ENCODE measurements at places on chromosomes 12 and 14.

GRCh38 chr14:69133206-69134125 lies 19.5 kb downstream of the DCAF5 start:
- DNase-seq, result no peak

DNA sequence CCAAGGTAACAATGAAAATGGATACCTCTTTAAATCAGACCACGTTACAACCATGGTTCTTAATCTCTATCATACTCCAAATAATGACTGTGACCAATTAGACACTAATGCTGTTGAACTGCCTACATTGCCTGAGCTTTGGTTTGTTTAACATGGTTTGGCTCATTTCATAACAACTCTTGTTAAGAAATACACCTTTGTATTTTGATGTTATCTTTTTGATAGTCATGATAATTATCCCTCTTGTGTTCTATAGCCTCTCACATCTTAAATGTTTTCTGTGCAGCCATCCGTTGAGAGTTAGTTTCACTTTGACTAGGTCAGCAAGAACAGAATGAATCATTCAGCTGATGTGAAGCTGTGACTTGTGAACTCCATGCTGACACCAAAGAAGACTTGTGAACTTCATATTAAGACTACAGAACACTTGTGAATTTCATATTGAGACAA lies 75.5 kb upstream of the RERGL start:
- peak; percentile 31 for DNase-seq

DNA sequence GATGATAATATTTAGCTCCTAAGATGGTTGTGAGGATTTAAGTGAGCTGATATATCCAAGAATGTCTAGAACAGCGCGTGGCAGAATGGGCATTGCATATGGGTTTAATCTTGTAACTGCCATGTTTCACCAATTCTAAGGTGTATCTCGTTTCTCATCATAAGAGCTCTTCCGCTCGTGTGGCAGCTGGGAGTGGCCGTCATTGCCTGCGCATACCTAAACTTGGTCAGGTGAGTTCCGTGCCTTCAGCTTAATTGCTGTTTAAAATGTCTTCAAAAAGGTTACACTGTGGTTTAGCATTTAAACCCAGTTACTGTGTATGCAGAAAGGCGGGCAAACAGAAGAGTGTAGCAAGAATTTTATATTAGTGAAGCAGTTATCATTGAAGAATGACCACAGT lies 4.5 kb upstream of the AQP2 start:
- DNase-seq, result no peak

DNA sequence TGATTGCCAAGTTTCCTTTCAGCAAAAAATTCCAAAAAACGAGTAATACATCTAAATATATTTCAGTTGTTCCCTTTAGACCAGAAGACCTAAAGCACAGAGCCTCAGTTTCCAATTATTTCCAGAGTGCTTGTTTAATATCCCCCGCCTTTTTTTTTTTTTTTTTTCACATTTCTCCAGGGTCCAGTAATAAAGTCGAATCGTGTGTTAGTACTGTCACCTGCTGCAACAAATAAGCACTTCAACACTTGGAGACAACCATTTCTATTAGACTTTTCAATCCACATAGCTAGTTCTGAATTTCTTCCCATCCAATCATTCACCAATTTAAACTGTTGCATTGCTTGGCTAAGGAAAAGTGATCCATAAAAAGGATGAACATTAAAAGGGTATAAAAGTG lies 13.6 kb downstream of the PDE6H start:
- DNase-seq, result no peak

DNA sequence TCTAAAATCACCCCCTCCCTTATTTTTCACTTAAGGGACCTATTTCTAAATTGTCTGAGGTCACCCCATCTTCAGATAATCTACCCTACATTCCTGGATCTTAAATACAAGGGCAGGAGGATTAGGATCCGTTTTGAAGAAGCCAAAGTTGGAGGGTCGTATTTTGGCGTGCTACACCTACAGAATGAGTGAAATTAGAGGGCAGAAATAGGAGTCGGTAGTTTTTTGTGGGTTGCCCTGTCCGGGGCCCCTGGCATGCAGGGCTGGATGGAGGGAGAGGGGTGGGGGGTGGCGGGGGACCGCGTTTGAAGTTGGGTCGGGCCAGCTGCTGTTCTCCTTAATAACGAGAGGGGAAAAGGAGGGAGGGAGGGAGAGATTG lies 300 bp upstream of the CCND2 start:
- DNase-seq, result no peak

DNA sequence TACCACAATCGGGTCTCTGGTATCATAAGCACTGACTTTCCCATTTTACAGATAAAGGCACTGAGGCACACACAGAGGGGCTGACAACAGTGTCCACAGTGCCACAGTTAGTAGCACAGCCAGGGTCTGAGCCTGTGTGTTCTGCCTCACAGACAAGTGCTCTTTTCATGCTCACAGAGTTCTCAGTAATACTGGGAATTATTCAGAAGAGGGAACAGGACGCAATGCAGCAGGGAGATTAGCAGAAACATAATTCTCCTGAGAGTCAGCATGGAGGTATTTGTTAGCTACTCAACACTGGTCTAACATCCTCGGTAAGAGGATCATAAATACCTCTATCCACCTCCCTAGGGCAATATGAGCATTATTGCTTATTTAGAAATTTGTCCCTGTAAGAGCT lies 219.3 kb upstream of the EEA1 start:
- no peak for DNase-seq

DNA sequence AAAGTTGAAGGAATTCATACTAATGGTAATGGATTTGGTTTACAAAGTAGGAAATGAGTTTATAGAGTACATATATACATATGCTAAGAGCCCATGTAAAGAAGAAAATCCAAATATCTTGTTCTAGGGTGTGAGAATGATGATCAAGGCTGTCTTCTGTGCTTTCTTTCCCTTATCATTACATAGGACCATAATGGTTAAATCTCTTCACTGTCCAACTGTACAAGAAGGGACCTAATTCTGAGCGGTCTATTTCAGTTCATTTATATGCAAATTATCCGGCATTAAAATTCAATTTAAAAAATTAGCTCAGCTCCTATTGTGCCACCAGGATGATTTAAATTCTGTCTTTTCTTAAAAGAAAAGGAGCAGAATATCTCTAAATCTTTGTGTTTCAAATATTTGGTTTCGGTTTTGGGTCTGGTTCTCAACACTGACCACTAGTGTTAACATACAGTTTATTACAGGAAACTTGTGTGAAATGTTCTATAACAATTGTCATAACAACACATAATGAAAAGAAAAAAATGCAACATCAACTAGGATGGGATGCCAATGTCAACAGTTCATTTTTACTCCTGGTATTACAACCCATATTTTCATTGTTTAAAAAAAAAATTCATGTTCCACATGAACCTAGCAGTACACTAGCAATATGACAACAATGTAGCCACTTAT lies 16.8 kb downstream of the OR4K1 start:
- peak; percentile 13 for DNase-seq

DNA sequence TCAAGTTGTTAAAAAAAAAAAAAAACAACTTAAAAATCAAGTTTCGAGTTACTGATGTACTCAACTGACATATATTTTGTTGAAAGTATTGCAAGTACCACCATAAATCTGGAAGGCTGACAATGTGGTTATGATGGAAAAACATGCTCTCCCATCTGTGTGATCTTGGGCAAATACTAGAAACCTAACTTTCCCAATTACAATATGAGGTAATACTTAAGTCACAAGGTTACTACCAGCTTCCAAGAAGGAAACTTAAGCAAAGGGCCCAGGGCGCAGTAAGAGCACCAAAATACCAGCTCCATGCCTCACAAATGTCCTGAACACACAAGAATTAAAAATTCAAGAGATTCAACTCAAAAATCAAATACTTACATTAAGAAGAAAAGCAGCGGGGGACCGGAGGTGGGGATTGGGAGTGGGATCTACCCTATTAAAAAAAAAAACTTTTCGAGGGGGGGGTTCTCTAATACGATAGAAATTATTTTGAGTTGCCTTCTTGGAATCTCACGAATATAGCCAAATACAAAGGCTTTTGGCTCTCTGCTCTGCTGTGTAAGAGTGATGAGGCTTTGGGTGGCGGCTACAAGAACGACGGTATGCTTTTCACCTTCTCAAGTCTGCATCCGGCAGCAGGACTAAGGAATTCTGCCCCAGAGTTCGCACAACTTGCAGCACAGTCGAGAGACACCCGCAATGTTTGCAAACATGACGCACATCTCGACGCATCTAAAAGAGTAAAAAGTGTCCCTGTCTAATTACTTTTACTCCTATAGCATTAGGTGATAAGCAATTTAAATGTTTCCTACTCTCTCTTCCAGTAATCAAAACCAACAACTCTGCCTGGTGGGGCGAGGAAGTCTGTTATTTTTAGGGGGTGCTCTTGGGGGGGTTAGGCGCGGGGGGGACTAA lies 1.1 kb downstream of the SAV1 start:
- peak; percentile 42 for DNase-seq

DNA sequence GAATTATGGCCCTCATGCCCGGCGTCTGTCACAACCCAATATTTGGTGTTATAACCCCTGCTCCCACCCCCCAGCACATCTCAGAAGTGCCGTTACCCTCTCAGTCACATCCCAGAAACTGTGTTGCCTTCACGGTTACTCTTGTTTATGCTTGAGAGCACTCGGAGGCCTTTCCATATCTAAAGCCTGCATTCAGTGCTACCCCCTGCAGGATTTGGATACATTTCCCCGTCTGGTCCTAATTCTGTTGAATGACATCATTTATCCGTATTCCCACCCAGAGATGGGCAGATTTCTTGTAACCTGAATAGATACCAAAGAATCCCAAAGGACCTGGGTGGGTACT lies 19.1 kb upstream of the FOS start:
- DNase-seq, result no peak

GRCh38 chr14:22221508-22221907 lies 367.5 kb downstream of the DAD1 start:
- DNase-seq, result no peak

- DNase-seq, result no peak
These were observed 3.2 kb downstream of the CFL2 start for GRCh38 chr14:34711169-34711568.

GRCh38 chr12:59890896-59891579 lies 295.2 kb downstream of the SLC16A7 start:
- DNase-seq, result no peak

GRCh38 chr12:96829354-96829753 lies 77.7 kb upstream of the NEDD1 start:
- DNase-seq, result no peak

DNA sequence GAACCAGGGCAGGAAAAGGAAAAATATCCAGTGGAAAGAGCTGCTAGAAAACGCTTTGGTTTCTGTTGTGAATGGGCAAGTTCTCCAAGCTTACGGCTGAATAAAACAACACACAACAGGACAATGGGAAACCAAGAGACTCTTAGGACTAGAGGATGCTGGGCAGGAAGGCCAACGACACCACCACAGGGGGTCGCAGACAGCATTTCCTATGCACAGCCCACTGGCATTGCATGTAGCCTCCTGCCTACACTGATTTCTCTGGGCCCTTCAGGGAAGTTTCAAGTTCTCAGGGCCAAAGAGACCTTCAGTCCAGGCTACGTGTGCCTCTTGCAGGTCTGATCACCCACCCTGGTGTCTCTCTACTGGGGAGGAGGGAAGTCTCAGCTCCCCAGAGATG lies 108.0 kb downstream of the RIMBP2 start:
- DNase-seq, result no peak

- DNase-seq, result no peak
These were observed 158.2 kb downstream of the CAND1 start for GRCh38 chr12:67427336-67427735.

DNA sequence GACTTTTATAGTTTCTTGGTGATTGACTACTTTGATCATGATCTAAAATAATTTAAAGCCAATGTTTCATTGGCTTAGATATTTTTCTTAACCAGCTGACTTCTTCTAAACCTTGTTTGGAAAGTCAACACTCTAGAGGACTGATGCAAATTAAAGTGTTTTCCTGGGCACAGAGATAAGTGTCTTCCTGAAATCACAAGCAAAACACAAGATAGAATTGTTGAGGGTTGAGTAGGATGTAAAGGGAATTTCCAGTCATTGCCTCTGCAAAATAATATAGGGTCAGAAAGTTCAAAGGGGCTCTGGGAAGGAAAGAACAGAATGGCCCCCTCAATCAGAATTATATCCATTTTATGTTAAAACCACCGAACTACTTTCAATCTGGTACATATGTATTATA lies 156.3 kb upstream of the LRIG3 start:
- no peak for DNase-seq

DNA sequence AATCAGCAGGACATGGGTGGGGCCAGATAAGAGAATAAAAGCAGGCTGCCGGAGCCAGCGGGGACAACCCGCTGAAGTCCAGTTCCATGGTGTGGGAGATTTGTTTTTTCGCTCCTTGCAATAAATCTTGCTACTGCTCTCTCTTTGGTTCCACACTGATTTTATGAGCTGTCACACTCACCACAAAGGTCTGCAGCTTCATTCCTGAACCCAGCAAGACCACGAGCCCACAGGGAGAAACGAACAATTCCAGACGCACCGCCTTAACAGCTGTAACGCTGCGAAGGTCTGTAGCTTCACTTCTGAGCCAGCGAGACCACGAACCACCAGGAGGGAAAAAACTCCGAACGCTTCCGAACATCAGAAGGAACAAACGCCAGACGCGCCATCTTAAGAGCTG lies 2.8 kb upstream of the CNIH1 start:
- no peak for DNase-seq

GRCh38 chr14:54148251-54148650 lies 191.6 kb upstream of the BMP4 start:
- no peak for DNase-seq

GRCh38 chr12:123069436-123070266 lies 81.2 kb downstream of the PITPNM2 start:
- no peak for DNase-seq

DNA sequence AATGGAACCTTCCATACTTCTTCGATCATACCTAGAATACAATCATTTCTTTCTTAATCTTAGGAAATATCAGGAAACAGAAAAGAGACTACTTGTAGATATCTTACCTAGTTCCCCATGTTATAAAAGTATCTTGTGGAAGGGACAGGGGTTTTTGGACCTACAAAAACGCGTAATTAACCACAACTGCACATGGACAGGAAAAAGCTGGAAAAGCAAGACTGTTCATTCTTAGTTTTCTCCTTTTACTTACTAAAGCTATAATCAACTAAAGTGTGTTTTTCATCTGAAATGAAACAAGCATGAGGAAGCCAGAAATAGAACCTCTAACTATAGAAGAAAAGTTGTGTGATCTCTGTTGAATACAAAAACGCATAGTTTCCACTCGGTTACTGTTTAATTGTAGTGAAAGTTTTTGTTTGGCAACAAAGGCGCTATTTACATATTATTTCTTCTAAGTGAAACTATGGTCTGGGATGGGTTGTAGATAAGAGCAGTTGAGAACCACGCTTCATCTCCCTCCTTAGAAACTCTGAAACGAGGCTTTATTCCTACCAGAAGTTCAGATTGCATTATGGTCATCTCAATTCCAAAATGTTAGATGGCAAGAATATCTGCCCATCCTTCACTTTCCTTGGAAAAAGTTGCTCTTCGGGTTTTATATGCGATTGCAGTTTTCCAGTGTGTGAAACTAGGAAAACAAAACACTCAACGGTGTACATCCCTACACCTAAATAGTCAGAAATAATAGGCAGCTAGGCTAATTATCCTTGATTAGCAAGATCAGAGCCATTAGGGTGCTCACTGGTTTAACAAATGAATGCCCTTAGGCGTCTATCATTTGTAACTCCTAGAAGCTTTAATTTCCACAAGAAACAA lies 1.1 kb downstream of the BCAT1 start:
- DNase-seq, result no peak

- no peak for DNase-seq
These were observed 18.0 kb downstream of the ACACB start for GRCh38 chr12:109134186-109134917.
